NCI-H226 (cell line): ENCODE measurements at places on chromosomes 12 and 14.

DNA sequence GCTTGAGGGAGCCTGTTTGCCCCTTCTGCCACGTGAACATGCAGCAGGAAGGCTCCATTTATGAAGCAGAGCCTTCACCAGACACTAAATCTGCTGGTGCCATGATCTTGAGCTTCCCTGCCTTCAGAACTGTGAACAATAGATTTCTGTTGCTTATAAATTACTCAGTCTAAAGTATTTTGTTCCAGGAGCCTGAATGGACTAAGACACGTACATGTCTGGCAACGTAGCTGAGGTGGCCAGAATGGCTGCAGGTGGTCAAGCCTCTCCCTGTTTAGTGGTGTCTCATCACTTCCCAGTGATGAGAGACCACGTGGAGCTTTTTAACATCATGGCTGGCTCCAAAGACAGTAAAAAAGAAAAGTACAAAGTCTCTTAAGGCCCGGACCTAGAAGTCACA, 32.2 kb upstream of the SLC38A2 start:
- DNase-seq, result no peak

DNA sequence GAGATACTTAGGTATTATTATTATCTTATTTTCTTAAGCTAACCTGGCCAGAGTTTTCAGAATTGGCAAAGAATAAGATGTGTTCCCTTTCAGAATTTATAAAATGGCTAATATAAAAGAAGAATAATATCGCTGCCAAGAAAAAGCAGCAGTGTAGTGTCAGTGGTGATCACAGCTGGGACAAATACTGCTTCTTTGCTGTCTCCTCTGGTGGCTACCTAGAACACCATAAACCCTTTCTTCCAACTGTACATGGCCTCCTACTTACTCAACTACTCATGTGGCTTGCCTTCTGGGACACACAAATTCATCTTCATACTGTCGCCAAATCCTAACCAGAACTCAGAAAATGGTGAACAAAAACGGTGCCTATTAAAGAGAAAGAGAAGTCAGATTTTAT, 72.7 kb downstream of the MED13L start:
- DNase-seq, result no peak

- DNase-seq, result no peak
These were observed 3.7 kb upstream of the IFFO1 start for GRCh38 chr12:6559500-6559899.

GRCh38 chr12:124734224-124734788, 129.4 kb downstream of the SCARB1 start:
- DNase-seq, result no peak

GRCh38 chr12:106161491-106161890, 22.7 kb upstream of the NUAK1 start:
- DNase-seq, result no peak

DNA sequence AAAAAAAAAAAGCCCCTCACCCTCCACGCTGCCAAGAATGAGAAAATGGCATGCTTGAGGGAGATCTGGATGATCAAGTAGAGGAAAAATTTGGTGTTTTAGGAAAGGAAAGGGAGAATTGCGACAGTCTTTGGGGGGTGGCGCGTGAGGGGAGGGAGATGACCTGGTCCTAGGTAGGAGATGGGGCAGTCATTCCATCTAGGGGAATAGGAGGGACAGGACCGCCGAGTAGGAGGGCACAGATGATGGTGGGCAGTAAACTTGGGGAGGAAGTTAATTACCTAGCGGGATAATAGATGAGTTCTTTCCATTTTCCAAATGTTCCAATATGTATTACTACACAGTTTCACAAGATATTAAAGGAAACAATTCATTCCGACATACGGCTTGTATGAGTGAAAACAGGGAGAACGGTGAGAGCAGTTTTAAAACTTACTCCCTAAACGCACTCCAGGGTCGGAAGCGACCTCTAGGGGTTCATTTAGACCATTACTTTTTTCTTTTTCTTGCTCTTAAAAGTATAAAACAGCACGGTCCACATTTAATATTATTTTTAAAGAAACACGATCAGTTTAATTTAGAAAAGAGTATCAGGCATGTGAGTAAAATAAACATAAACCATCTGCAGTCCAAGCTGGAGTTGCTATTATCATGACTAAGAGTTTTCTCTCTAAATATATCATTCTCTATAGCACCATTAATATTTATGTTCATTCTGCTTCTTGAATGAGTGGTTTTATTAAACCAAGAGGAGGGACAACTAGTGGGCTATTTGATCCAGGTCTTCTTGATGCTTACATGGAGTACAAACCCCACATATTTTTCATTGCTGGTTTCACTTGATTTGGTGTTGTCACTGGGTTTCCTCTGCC, 3.0 kb upstream of the FNTB start:
- no peak for DNase-seq

GRCh38 chr14:56216626-56217379, 98.6 kb downstream of the PELI2 start:
- no peak for DNase-seq

DNA sequence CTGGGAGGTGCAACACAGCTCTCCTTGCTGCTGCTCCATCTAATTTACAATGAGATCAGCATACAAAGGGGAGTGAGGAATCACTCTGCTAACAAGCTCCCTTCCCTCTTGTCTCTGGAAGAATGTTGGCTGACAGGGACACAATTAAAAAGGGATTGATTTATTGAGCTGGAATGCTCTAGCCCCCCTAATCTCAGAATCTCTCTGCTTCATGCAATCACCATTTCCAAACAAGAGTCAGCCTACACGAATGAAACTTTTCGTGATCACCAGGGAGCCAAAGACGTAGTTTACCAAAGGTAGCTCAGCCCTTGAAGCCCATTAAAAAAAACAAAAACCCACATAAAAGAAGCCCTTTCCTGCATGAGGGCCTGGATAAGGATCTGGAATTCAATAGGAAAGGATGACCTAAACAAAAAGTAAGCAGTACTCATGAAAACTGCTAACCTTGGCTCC, 223.8 kb downstream of the C12orf75 start:
- DNase-seq, result no peak
